ENCODE measurements at places on chromosomes 2 and 18.

DNA sequence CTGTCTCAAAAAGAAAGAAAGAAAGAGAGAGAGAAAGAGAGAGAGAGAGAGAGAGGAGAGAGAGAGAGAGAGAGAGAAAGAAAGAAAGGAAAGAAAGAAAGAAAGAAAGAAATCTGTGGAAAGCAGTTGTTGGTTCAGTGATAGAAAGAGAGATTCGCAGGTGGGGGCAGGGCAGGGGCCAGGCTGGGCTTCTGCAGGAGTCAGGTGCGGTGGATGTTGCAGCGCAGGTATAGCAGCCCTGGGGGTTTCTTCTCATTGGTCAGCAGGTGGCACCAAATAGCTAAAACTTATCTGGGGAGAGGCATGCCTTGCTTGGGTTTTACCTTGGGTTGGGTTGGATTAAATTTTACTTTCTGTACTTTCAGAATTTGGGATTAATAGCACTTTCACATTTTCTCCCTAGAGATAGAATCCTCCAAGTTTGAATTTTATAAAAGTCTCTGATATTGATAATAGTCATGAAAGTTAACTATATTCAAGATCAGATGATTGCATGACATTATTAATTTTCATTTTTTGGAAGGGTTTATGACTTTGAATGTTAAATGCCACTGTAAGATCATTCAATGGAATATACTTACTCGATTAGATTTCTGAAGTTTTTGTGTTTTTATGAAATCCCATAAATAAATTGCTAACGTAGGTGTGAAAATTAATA is 66.6 kb downstream of the SPTBN1 start:
- no peak for DNase-seq

GRCh38 chr2:232997749-232998665 is 15.0 kb downstream of the NGEF start:
- no peak for DNase-seq

DNA sequence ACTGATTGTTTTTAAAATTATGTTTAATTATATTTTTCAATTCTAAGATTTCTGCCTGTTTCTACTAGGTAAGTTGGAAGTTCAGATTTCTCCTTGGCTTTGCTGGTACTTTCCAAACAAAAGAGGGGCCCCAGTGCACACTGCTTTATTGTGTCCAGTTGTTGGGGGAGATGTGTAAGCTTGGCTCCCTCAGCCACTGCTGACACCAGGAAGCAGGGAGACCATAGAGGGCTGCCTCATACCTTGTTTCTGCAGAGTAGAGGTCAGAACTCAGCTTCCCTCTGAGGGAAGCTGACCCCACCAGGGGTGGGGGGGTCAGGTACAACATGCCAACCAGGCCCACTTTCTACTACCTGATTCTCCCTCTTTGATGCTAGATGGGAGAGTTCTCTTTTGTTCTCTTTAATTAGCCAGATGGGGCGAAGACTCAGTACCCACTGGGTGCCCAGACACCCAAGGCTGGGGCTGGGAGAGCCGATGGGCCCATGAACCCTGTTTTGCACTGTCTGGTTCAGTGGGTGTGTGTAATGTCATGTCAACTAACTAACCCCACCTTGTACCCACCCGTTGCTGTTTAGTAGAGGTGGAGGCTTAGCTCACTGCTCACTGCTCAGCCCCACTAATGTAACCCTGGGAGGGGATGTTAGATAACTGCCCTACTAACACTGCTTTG is 14.7 kb downstream of the BCL2L11 start:
- DNase-seq, result no peak

DNA sequence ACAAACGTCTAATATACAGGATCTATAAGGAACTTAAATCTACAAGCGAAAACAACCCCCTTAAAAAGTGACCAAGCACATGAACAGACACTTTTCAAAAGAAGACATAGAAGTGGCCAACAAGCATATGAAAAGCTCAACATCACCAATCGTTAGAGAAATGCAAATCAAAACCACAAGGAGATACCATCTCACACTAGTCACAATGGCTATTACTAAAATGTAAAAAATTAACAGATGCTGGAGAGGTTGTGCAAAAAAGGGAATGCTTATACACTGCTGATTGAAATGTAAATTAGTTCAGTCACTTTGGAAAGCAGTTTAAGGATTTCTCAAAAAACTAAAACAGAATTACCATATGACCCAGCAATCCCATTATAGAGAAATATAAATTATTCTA is 1148.5 kb upstream of the FAM98A start:
- DNase-seq, result no peak

DNA sequence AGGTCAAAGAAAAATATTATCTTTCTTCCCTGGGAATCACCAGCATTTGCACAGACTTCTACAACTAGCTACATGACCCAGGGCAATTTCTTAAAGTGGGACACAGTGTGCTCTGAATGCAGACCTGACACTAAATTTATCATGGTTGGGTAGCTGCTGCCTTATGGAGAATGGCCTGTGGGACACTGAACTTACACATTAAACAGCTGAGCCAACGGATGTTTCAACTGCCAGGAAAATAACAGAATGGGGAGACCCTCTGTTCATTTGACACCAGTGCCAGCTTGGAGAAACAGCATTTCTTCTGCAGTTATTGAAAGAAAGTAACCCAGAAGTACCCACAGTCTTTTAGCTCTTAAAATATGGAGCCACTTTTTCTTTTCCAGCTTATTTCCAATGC is 54.1 kb downstream of the SLC8A1 start:
- no peak for DNase-seq

GRCh38 chr2:218648088-218648786 is 11.2 kb downstream of the ZNF142 start:
- DNase-seq, result no peak

- no peak for DNase-seq
These were observed at the start of gene LHCGR for GRCh38 chr2:48755473-48755872. LHCGR (minus strand) TSS chr2:48755724; CDS start chr2:48755671, 53 bp downstream.

GRCh38 chr18:46754188-46754587 is 2.7 kb downstream of the ST8SIA5 start:
- no peak for DNase-seq

DNA sequence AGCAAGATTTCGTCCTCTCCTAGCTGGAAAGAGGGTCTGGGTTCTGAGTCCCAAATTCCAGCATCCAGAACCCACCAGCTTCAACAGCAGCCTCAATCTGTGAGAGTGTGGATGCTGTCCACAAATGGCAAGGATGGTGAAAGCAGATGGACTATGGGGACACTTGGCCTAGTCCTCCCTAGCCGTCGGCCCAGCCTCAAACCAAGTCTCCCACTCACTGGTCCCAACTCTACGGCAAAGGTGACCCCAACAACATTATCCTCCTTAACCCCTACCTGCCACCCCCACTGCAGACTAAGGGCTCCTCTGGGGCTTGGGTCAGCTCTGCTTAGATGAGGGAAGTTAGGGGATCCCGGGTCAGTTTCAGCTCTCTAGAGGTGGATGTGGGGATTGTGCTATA is 57.3 kb downstream of the TNS1 start:
- no peak for DNase-seq

DNA sequence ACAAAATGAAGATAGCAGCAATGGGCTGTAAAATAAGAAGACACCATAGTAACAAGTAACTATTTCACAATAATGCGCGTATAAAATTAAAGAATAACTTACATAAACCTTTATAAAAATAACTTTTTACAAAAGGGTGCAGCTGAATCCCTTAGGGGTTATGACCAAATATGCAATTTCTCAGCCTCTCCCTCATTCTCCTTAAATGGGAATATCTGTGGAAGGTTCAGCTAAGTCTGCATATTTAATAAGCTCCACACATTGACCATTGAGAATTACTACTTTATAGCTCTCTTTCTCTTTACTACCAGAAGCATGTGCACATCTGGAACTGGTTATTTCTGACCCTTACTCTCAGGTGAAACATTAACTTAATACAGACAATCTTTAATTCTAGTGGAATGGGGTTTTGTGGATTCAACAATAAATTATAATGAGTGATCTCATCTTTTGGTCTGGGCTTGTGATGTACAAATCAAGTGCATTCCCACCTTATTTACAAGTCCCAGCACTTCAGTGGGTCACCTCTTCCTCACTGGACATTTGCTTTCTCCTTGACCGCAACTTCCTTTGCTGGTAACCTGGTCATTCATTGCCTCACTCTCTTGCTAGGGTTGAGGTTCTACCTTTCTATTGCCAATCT is 15.7 kb downstream of the ARHGAP15 start:
- DNase-seq, result no peak

DNA sequence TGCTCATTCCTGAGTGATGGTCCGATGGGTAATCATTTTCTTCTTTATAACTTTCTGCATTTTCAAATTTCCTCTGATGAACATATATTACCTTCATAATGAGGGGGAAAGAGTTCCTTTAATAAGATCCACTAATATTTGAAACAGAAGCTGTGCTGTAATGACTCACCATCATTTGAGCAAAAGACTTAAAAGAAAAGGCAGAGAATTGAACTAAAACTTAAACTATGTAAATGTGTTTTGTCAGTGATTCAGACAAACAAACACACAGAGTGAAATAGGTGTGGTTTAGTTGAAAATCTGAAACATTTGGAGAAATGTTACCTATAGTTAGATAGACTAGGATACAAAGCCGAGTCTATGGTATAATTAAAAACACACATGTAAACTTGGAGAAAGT is 209.6 kb downstream of the STK39 start:
- DNase-seq, result no peak

GRCh38 chr2:223300326-223300725 is 248.3 kb downstream of the KCNE4 start:
- no peak for DNase-seq

DNA sequence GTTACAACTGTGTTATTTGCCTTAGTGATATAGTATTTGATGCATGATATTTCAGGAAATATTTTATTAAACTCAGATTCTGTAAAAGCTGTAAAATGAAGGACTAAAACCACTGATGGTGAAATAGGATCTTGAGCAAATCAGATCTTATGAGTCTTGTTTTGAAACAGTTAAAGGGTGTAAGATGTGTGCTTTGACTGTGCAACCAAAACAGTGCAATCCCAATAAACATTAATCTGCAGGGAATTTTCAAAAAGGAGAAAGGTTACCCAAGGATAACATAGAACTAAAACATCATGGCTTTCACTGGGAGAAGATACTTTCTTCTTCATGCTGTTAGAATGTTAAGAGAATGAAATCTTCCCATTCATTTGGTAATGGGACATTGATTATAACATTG is 378.7 kb downstream of the PARD3B start:
- DNase-seq, result no peak

GRCh38 chr2:96832754-96833507 is 10.9 kb downstream of the ANKRD23 start:
- DNase-seq, result peak; percentile 94

DNA sequence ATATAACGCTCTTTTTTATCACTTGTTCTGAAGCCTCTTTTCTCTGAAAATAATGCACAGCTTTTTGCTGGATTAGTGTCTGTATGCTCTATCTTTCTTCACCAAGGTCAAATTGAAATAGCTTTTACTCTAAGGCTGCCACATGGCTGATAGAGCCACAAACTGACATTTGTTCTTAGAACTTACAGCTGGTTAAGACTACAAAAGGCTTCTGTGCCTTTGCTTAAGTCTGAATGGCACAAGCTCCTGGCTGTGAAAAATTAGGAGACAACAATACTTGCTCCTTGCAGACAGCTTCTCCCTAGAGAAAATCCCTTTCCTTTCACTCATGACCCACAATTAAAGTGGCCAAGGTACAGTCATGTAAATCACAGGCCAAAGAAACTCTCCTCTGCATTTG is 515.3 kb downstream of the DSC3 start:
- DNase-seq, result no peak

DNA sequence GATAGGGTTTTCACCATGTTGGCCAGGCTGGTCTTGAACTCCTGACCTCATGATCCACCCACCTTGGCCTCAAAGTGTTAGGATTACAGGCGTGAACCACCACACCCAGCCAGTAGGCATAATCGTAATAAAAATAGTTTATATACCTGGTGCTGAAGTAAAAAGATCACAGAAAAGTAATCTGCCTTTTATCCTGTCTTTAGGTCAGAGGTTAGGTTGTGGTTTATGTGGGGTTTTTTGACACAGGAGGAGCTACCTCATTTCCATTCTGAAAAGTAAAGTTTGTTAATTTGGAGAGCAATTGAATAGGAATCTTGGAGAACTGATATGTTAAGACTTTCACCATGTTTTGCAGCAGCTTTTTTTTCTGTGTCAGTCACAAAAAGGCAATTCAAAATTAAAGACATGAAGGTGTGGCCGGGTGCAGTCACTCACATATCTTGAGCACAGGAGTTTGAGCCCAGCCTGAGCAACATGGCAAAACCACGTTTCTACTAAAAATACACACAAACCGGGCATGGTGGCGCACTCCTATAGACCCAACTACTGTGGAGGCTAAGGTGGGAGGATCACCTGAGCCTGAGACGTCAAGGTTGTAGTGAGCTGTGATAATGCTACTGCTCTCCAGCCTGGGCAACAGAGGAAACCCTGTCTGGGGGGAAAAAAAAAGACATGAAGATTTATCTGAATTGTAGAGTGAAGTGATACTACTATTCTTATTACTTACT is 31.5 kb downstream of the CCNT2 start:
- DNase-seq, result no peak

DNA sequence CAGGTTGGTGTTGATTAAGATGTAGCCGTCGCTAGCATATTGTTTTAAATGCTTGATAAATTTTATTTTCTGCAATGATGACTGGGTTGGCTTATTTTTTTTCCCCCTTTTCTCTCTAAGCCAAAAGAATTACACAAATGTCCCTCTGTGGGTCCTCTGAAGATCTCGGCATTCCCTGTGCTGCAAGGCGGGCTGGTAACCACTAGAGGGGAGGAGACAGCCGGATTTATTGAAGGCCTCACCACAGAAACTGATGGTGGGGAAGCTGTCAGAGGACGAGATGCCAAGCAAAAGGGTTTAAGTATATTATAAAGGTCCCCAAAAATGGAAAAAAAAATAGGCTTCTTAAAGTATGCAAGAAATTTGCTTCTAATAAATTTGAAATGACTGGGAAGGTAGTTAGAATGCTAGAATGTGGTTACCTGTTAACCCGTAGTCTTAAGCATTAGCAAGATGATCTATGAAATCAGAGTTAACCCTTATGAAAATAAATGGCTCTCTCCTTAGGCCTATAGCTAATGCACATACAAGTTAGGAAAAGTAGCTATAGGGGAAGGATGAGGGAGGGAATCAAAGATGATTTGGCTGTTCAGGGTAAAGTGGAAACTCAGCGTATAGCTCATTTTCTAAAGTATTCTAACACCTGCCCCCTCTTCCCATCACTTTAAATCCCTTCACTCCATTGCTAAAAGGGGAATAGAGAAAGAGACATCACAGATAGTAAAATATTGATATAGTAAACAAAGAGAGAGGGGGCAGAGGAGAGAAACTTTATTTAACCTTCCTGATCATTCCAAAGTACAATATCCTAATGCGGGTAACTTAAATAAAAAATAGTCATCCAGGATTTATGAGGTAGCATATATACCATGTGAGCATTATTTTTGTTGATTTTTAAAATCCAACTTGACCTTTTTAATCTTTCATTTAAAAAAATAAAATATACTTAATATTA is 894.5 kb upstream of the POU3F3 start:
- DNase-seq, result no peak

DNA sequence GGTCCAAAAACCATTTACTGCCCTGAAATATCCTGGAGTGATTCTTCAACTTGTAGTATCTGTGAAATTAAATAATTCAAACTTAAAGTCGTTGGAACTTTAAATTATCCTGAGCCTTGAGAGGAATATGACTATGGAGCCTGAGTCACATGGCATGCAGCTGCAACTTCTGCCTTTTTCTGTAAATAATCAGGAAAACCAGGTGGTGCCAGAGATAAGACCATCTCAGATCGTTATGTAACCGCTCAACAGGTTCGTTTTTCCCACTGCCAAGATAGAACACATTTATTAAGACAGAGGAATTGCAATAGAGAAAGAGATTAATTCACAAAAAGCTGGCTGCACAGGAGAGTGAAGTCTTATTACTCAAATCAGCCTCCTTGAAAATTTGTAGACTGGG is 876.5 kb downstream of the SUCLG1 start:
- DNase-seq, result no peak

Data from DMS79 (cell line).